ENCODE measurements at places on chromosomes 5 and 9.
A peak's percentile ranks its signal among the peaks of the same experiment; 100 is the strongest.

DNA sequence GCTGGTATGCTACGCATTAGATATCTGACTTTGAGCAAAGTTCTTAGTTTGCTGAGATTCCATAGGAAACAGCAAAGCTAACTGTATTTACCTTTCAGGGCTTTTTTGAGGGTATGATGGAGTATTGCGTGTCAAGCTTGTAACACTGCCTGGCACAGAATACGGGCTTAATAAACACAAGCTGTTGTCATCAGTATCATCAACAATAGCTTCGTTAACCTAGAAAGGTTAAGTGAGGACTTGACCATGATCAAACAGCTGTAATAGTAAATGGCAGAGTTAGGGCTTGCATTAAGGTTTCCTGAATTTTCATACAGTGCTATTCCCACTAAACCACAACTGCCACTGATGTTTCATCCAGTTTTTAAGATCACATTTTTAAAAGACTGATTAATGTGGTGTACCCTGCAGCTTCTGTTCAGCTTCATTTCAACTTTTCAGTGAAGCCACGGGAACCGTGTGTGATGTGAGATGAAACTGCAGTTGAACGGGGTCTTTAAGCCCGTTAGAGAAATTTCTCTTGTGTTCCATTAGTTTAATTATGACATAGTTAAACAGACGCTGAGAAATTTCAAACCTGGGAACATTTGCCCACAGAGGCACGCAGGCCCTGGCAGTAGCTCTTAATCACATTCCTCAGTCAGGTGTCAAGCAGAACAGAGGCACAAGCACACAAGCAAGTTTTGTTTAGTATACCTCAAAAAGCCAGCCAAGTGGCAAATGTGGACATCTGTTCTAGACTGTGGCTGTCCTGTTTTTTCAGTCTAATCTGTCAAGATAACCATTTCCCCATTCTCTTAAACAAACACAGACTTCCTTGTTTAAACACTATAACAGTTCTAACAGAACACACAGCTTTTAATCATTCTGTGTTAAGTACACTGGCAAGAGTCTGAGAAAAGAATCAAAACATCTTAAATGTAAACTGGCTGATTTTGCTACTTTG, 147.1 kb downstream of the ZNF608 start:
- peak; percentile 42 for DNase-seq

GRCh38 chr9:93431539-93432105, 19.9 kb upstream of the FAM120A start:
- DNase-seq, result no peak

DNA sequence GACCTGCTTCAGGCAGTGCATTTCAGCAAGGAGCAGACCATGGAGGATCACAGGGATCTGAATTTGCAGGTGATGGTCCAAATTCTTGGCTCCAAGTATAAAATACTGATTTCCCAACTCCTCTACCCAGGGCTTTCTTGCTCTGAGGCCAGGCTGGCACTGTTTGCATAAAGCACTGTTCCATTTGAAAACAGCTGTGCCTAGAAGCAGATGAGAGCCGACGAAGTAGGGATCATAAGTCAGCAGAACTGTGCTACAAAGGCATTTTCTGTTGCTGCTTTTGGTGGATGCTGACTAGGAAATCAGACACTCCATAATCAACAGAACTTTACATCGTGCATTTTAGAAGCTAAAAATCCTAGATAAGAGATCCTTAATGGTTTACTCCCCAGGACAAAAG, 126.4 kb downstream of the MAT2B start:
- no peak for DNase-seq

DNA sequence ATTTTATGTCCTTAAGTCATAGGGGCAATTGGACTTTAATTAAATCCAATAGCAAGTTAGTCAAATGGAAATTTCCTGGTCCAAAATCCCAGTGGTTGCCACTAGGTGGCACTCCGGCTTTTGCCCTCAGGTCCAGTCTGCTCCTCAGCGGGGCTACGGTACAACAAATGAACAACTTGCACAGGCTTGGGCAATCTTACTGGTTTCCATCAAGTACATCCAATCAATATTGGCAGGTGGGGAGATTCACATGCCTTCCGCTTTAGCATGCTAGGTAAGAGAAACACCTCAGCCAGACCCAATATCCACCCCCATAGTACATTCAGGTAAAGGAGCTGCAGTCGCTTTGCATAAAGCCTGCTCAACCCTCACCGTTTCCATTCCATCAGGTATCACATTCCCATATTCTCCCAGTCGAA, 6.3 kb upstream of the MXD3 start:
- peak; percentile 79 for DNase-seq

- DNase-seq, result no peak
Observed at GRCh38 chr5:134227259-134227658, 1.4 kb upstream of the PPP2CA start.

- no peak for DNase-seq
Observed at GRCh38 chr5:103109277-103109676, 10.7 kb downstream of the GIN1 start.

DNA sequence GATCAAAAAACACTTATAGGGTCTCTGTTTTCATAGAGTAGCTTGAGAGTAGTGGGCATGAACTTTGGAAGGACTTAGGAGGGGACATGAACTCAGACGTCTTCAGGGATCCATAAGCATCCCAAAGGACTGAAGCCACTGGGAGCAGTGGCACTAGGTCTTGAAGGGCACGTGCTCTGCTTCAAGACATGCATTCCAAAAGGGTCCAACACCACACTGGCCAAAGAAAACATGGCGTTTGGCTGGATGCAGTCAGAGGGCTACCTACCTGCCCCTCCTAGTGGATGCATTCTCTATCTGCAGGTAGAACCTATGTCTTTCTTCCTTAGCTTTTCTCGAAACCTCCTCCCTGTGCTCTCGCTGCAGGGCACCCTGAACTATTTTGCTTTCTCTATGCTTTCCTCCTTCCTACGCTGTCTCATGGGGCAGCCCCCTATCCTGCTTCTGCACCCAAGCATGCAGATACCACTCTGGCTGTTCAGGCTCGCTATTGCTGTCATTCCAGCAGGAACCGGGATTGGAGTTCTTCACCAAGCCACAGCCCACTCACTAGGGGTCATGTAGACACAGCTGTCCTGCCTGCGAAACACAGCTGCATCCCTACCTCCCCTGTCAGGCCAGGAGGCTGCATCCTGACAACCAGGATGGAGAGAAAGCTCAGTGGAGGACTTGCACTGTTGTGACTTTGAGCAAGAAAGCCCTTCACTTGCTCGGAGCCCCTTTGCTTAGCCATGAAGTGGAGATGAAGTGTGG, 11.9 kb downstream of the FAM240B start:
- DNase-seq, result no peak

- DNase-seq, result no peak
Observed at GRCh38 chr9:27371382-27371781, 74.4 kb upstream of the EQTN start.

- DNase-seq, result no peak
Observed at GRCh38 chr5:9160747-9161146, 385.1 kb downstream of the SEMA5A start.

- peak; percentile 61 for DNase-seq
Observed at GRCh38 chr5:172637110-172637580, 3.9 kb upstream of the NEURL1B start.

DNA sequence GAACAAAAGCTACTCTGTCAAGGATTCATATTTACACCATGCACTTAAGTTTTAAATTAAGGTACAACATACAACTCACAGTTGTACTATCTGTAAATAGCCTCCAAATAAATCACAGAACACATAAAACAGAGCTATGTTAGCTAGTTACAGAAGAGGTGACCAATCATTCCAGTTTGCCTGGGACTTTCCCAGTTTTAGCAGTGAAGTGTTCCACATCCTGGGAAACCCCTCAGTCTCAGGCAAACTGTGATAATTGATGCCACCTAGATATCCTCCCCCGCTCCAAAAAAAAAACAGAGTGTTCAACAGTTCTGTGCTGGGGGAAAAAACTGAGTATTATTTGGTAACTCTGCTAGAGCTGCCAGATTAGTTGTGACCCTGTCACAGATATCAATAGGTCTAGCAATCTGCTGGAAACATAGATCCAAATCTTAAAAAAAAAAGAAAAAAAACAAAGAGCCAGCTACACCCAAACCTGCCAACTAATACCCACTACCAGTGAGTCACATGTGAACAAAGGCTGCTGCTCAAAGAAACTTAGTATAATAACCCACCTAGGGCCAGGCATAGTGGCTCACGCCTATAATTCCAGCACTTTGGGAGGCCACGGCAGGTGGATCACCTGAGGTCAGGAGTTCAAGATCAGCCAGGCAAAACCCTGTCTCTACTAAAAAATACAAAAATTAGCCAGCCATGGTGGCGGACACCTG, 5.7 kb downstream of the TBCA start:
- DNase-seq, result no peak

DNA sequence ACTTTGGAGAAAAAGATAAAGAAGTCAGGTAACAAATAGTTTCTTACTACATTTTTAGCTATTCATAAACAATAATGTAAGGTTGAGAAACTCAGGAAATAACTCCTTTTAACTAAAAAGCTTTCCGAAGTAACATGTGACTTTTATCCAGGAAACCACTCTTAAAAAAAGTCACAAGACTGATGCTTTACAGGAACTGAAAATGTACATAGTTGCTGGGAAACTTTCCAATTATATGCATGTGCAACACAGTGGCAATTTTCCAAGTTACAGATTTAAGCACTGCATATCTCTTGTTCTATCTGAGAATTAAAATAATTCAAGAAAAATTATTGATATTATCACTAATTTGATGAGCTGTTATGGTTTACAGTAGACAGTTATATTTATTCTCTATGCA, 105.2 kb downstream of the CDH10 start:
- DNase-seq, result no peak

DNA sequence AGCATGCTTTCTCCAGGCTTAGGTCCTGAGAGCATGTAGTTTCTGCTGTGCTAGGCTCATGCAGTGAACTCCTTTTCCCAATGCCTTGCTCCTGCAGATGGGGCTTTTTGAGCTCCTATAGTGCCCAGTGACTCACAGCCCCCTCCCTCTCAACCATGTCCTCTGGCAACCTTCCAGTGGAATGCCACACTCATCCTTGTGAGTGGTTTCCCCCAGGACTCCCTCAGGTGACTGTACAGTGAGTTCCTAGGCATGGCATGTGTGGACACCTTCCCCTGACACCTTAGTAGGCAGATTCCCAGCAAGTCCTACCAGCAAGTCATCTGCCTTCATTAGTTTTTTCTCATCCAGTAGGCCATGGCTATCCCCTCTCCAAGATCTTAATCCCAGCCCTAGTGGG, 72.4 kb upstream of the CXCL14 start:
- DNase-seq, result no peak

DNA sequence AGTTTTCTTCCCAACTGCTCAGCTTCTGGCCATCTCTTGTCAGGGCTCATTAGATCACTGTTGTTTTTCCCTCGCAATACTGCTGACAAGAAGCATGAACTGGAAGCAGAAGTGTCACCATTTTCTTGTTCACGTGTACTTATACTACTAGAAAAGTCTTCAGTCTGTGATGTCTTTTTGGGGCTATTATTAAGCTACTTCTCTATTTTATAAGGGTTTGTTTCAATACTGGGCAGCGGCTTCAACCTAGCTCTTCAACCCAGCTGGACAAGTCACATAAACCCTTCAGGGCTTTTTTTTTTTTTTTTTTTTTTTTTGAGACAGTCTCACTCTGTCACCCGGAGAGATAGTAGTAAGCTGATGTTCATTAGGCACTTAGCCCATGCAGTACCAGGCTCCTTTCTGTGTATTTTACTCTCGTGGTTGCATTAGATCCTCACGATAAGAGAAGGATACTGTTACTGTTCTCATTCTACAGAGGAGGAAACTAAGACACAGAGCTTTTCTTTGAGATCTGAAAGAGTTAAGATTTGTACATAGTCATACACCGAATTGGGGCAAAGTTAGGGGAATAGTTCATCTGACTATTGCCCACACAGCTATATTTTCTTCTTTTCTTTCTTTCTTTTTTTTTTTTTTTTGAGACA, 20.5 kb downstream of the RAPGEF1 start:
- DNase-seq, result no peak

- DNase-seq, result no peak
Observed at GRCh38 chr9:108654566-108654965, 201.2 kb downstream of the ACTL7B start.

DNA sequence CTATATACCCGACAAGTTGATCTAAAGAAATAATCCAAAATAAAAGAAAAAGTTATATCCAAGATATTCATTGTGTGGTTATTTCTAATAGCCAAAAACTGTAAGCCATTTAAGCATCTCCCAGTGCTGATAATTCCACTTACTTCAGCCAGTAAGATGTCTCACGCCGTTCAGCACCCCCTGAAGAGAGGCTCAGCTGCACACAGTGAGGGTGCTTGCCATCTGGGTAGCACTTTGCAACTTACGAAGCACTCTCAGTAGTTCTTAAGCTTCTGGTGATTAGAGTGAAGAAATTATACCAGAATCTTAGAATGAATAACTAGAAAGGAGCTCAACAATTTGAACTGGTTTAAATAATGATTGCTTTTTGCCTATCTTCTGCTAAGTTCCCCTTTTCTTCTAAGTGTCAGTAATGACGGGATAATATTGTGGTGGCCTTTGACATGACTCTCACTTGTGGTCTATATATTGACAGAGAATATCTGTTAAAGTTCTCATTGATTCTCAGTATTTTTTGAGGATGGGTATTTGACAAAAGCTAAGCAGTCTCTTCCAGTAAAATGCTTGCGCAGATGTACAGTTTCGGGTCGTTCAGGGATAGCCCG, 26.2 kb upstream of the LTC4S start:
- no peak for DNase-seq

- DNase-seq, result no peak
Observed at GRCh38 chr9:104765138-104765537, 1.2 kb downstream of the NIPSNAP3B start.

GRCh38 chr9:36530224-36530623, 42.5 kb upstream of the MELK start:
- no peak for DNase-seq

DNA sequence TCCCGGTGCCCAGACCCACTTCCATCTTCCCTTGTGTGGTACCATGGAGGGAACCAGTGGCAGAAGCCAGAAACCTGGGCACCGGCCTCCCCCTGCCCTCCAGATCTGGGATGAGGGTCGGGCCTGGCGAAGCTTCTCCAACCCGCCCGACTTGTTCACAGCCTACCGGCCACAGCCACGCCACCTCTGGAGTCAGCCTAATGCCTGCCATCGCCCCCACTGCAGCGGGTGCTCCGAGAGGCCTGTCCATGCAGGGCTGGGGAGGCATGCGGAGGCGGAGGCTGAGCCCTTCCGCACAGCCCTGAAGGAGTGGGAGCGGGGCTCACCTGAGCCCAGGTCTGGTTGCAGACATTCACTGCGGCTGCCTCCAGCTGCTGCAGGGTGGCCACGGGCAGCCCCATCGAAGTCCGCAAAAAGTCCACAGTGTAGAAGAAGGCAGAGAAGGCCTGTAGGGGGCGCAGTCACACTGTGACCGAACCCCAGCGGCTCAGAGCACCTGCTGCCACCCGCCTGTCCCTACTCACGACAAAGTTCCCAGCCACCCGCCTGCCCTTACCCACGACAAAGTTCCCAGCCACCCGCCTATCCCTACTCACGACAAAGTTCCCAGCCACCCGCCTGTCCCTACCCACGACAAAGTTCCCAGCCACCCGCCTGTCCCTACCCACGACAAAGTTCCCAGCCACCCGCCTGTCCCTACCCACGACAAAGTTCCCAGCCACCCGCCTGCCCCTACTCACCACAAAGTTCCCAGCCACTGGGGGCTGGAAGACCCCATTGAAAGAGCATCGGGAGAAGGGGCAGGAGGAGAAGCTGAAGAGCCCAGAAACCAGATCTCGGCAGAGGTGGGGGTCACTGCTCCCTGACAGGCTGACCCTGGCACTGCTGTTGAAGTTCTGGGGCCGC, 3.8 kb upstream of the NPDC1 start:
- no peak for DNase-seq

- peak; percentile 82 for DNase-seq
Observed at GRCh38 chr5:79857714-79858409, 133.2 kb downstream of the MTX3 start.

- peak; percentile 13 for DNase-seq
Observed at GRCh38 chr5:1755321-1755949, 44.2 kb downstream of the MRPL36 start.
